ENCODE measurements at places on chromosomes 2 and 18. TPM values are rescaled to one million over a fixed set of nuclear protein-coding genes. Genes with fewer than 3 reads are reported as not detected.

KIAA2012 gene
- not detected for total RNA-seq

DPP10 gene
- not detected for total RNA-seq

NYAP2 gene
- total RNA-seq, result under 0.01 TPM

TMEM17 gene
- total RNA-seq, result 3.3 TPM

SLC4A3 gene
- total RNA-seq, result 2.5 TPM

NCKAP1 gene
- total RNA-seq, result 209 TPM

THUMPD2 gene
- total RNA-seq, result 8.0 TPM

TXNDC2 gene
- 0.36 TPM for total RNA-seq

AGFG1 gene
- total RNA-seq, result 61.0 TPM

ALK gene
- total RNA-seq, result under 0.01 TPM

SPR gene
- 17.0 TPM for total RNA-seq

NXPH2 gene
- total RNA-seq, result not detected

DNER gene
- 0.36 TPM for total RNA-seq

CRYGC gene
- total RNA-seq, result not detected

M1AP gene
- under 0.01 TPM for total RNA-seq

TRIM43 gene
- not detected for total RNA-seq

FEV gene
- total RNA-seq, result not detected

ABCG8 gene
- total RNA-seq, result not detected

NR4A2 gene
- total RNA-seq, result 0.72 TPM

NTSR2 gene
- not detected for total RNA-seq

All from osteoblast (primary cell).